ENCODE measurements at places on chromosomes 2 and 18.

- no peak for DNase-seq
Measured at GRCh38 chr18:8402237-8402636, 207.0 kb upstream of the RAB12 start.

- no peak for DNase-seq
Measured at GRCh38 chr2:138030459-138030858, 66.2 kb downstream of the HNMT start.

DNA sequence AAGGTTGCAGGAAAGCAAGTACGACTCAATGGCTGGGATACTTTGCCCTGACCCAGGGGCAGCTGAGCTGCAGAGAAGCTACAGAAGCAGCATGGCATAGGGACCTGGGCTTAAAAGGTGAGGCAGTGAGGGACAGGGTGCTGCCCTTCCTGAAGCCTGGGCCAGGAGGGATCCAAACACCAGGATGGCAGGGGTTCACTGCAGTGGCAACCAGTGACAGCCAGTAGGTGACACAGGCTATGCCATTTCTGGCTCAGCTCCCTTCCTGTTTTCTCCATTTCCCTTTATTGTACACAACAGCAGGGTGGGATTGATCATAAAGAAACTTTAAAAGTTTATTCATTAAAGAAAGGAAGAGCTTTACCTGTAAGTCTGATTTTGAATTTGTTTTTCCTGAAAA is 48.8 kb downstream of the CABYR start:
- DNase-seq, result no peak

- DNase-seq, result no peak
Measured at GRCh38 chr2:159046966-159047365, 78.5 kb downstream of the TANC1 start.

GRCh38 chr18:10090668-10091067 is 176.9 kb downstream of the VAPA start:
- DNase-seq, result no peak

DNA sequence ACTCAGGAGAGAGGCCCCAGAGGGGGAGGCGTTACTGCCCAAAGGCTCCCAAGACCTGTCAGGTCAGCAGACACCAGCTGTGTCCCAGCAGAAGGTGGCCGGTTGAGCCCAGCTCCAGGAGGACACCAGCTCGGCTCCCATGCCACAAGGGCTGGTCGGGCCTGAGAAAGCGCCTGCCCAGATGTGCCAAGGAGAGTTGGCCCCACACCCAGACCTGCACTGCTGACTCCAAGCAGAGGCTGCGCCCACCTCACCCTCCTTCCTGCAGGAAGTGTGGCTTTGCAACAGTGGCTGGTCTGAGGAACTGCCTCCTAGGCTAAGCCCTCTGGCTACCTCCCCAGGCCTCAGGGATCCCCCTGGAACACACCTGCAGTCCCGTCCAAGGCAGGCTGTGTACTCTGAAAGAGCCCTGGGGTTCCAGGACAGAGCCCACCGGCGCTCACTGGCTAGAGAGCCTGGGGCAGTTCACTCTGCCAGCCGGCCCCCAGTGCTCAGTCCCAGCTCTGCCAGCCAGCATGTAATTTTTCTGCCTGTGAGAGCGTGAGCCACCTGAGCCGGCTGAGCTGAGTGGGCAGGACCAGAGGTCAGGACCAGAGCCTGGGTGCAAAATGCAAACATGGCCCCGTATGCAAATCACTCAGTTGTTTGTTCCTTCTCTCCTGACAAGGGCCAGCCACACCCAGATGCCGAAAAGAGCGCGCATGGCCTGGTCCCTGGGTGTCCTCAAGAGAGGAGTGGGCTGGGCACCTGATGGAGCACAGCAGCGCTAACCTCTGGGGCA is 36.9 kb upstream of the PTMA start:
- no peak for DNase-seq

DNA sequence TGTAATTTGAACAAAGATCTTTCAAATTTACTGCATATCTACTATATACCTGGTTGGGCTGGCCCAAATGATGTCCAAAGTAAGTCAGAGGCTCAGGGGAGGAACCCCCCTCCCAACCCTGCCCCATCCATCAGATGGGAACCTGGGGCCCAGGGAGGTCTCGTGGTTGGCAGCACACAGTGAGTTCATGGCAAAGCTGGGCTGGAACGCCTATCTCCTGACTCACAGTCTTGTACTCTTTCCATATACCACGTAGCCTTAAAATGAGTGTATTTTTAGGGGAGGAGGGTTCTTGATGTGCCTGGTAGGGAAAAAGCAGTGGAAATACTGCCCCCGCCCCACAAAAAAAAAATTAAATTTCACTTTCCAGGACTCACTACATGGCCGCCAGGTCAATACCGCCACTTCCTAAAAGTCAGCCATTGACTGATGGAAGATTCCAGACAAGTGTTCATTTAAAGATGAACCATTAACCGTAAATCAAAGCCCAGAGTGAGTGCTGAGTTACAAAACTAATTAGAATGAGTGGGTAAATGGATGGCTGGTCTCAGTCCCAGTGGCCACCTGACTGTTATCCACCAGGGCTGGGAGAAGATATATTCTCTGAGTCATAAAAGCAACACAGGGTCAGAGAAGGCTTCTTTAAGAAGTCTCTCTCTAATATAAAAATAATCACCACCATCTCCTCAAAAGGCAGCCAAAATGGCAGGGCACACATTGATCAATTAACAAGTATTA is 80.5 kb downstream of the ZBTB7C start:
- no peak for DNase-seq

DNA sequence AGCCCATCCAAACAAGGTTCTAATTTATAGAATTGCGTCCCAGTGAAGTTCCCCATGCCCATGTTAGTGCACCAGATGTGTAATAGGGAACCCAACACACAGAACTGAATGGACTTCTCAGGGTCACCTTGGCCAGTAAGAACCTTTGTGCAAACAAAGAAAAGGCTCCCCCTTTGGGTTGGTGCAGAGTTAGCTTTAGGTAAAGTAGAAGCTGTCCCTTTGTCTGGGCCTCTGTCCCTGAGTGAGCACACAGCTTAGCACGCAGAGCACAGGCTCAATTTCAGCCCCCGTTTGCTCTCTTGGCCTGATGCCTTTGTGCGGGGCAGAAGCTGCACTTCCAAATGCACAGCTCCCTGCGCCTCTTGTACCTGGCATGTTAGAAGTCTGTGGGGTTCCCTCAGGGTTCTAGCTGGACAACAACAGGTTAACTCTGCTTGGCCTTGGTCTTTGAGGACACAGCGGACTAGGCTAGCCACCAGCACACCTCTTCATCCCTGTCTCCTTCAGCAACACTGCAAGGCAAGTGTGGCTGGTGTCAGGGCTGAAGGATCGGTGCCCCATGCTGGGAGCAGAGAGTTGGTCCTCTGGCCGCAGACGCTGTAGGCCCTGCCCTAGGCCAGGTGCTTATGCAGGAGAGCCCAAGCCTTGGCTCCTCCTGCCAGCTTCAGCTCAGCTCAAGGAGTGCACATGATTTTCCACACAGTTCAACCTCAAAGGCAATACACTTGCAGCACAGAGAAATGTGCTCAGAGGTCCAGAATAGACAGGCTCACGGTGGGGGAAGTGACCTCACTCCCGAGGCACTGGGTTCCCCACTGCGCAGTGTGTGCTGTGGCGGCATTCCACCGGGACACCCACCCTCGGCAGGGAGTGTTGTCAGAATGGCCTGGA is 73.3 kb upstream of the FOSL2 start:
- no peak for DNase-seq

DNA sequence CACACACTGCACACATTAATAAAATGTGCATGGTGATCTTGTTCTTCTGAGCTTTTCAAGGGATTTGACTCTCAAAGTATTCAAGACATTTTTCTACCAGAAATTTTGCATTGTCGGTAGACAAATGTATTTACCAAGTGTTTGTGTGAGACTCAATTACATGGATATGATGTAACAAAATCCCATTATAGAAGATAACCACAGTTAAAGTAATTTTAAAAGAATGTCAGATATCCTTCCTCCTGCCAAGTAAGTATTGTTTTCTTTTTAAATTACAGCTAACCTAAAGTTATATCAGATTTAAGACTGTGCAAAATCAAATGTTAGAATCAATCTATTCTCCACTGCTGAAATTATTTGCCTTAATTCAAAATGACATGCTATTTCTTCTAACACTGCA is 1344.5 kb upstream of the CHAC2 start:
- DNase-seq, result no peak

- DNase-seq, result peak; percentile 43
Measured at GRCh38 chr2:219269362-219270054, 9.7 kb upstream of the DNAJB2 start.

- DNase-seq, result no peak
Measured at GRCh38 chr18:35368595-35368994, 8.5 kb downstream of the ZNF396 start.

GRCh38 chr2:43542285-43542933 is 53.4 kb downstream of the THADA start:
- DNase-seq, result no peak

DNA sequence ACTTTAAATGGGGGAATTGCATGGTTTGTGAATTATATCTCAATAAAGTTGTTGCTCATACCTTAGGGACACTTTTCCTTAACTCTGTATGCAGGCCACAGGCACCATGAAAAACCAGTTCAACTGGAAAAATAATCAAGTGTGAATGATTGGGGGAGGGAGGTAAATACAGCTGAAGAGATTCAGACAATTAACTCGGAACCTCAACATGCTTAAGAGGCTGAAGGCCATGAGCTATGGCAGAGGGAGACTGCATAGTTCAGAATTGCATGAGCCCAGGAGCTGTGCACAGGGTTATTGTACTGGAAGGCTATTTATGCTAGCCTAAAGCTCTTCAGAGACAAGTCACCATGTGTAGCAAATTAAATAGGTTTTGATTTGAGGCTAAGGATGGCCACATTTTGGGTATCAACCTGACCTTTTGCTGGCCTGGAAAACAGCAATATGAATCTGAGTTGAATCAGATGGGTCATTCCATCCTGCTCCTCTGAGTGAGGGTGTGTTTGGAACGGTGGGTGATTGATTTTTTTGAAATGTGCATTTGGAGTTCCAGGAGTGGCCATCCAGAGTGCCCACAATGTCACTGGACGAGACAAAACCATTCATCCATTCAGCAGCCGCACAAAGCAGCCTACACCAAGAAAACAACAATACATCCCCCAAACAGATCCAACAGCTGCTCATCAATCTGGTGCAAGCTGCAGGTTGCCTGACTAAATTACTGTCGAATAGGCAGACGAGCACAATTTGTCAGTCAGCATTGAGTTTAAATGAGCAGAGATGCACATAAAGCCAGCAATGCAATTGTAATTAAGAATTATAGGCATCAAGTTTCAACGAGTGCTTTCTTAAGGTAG is 42.5 kb downstream of the HRH4 start:
- DNase-seq, result no peak

DNA sequence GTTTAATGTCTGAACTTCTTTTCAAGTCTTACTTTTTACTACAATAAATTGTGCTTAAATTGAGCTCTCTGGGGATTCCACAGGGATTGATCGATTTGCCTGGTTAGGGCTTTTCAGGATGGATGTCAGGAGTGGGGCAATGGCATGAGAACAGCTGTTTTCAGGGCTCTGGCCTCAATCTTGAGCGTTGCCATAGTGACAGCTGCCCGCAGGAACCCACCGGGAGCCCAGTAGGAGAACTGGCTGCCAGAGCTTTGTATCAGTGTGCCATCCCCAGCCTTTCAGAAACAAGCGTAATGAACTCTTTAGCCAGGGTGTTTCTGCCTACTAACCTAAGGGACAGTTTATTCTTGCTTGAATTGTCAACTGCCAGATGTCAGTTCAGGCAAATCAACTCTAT is 93.5 kb downstream of the GALNT3 start:
- DNase-seq, result no peak

DNA sequence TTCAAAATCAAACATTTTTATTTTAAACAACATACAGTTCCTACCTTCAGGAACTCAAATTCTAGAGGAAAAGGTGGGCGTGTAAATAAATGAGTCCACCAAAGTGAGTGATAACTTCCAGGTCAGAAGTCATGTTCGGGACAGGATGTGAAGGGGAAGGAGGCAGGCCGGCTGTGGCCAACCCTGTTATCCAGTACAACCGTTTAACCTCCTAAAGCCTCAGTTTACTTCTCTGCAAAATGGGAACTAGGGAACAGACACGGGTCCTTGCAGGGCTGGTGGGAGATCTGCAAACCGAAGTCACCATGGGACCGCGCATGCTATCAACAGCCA is 373 bp downstream of the EIPR1 start:
- peak; percentile 41 for DNase-seq

DNA sequence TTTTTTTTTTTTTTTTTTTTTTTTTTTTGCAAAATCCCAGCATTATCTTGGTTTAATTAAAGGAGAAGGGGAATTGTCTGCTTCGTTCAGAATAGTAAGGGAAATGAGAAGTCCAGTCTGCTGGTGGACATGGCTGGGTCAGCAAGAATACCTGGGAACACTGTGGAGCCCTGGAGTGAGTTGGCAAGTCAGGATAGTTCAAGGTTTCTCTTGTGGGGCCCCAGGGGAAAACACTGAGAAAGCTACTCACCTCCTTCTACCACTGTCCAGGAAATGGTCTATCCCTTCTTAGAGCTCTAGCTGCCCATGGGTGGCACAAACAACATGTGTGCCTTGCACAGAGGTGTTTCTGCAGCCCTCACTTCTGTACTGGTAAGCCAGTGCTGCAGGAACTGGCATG is 169.1 kb upstream of the SIX2 start:
- DNase-seq, result no peak
